Caki2 (cell line): ENCODE measurements at places on chromosomes 1 and 21. TPM values are rescaled to one million over a fixed set of nuclear protein-coding genes. Genes with fewer than 3 reads are reported as not detected.
A peak's percentile ranks its signal among the peaks of the same experiment; 100 is the strongest.

The EXTL1 gene
- not detected in 2 replicates for total RNA-seq

The LORICRIN gene
- total RNA-seq = not detected in 2 replicates

The PLEKHM2 gene
- 39.8 and 53.5 TPM in 2 replicates for total RNA-seq

DNA sequence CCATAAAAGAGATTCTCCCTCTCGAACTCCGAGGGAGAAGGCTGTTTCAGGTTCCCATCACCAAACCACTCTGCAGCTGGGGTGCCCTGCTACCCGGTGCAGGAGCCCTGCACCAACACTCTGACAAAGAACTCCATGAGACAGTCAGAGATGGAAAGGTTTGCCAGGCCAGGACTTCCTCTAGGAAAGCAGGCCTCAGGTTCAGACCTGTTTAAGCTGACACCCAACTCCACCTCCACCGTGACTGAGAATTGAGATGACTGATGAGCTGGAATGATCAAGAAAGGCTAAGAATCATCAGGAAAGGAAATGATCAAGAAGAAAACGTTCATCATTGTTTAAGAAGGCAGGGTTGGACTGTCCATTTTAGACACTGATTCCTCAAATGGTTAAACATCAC lies 46.2 kb upstream of the KCNE1 start:
- DNase-seq = no peak

GRCh38 chr1:22053017-22053860 lies 730 bp downstream of the CDC42 start:
- peak; percentile 72 for DNase-seq

- DNase-seq = peak; percentile 70
Observed at GRCh38 chr21:26164311-26164710, 6.3 kb downstream of the APP start.

DNA sequence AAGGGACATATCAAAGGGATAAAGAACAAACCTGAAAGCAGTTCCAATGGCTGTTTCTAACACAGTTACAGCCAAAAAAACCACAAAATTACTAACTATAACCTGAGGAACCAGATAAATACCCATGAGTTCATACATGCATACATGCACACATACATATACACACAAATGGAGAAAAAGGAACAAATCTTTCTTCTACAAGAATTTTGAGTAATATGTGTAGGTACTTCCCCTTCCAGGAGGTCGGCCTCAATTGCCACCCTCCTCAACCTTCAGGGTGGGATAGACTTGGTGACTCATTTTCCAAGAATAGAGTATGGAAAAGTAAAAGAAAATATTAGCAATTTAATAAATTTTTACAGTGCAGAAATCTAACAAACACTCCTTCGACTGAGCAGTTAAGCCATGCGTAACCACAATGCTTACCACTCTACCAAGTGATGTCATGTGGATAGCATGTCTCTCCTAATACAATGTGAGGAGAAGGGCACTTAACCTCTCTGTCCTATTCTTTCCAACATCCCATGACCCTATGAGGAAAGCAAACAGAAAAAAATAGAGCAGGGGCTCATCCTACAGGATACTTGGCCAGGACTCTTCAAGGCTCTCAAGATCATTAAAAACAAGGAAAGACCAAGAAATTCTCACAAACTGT lies 243.0 kb upstream of the RUNX1 start:
- DNase-seq = peak; percentile 89
